ENCODE measurements at places on chromosomes 7 and 10.

GRCh38 chr7:130288829-130289228 is 4.1 kb upstream of the CPA4 start:
- no peak for DNase-seq

DNA sequence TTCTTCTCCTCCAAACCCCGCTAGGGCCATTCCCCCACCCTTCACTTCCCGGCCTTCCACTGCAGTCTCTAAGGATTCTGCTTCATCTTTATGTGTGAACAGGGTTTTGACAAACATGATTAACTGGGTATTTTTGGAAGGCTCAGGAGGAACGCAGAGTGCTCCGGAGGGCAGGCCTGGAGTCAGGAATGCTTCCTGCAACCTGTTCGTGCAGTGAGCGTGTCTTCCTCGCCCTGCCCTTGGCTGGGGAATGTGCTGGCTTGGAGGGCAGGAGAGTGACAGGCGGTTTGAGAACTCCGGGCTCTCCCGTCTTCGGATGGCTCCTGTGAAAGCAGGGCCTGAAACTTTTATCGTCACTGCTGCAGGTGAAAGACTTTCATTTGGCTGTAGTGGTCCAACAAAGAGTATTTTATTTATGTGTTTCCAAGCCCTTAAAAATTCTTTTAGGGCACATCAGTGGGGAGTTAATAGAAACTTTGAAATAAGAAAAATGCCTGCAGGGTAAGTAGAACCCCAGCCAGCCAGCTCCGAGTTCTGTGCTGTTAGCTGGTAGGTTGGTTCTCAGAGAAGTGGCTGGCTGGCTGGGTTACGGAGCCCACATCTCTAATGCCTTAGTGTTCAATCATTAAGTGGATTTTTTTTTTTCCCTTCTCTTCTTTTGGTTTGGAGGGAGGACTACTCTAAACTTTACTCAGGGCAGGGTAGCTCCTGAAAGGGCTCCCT is 51.0 kb downstream of the TCF7L2 start:
- DNase-seq: no peak

DNA sequence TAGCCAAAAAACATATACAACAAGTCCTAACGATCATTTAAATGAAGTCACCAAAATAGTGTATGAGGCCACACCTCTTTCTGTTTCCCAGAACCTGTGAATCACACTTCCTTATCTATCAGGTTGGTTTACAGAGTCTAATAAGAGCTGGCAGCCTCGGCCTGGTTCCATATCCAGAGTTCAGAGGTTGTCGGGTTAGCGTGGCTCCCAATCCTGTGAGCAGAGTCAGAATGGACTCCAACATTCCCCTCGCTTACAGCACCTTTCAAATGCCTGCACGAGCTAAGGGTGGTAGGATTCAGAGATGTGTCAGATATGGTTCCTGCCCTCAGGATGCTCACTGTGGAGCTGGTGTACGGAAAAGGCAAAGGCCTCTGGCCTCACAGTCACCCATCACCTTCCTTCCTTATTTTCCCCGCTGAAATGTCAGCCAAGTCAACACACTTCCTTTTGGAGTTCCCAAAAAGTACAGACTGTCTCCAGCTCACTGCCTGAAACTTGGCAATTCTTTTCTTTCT is 6.0 kb downstream of the IL15RA start:
- no peak for DNase-seq

DNA sequence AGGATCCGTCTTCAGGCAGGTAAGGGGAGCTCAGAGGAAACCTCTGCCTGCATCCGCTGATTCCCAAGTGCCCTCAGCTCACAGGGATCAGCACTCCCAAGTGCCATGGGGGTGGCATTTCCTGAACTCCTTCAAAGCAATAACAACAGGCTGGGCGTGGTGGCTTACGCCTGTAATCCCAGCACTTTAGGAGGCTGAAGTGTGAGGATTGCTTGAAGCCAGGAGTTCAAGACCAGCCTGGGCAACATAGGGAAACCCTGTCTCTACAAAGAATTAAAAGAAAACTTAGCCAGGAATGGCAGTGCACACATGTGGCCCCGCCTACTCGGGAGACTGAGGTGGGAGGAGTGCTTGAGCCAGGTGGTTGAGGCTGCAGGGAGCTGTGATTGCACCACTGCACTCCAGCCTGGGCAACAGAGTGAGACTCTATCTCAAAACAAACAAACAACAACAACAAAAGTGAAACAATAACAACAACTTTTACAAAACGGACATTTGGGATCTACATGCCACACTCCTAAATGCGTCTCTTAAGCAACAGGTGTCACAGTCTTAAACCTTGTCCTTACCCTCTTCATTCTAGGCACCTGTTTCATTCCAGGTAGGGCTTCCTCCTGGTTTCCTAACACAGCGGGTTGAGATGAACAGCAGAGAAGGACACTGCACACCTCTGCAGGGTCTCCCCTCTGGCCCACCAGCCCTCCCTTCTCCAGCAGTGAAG is 73.8 kb downstream of the PAXIP1 start:
- peak; percentile 28 for DNase-seq

GRCh38 chr10:31320550-31321211 is 1.7 kb downstream of the ZEB1 start:
- DNase-seq: peak; percentile 12

DNA sequence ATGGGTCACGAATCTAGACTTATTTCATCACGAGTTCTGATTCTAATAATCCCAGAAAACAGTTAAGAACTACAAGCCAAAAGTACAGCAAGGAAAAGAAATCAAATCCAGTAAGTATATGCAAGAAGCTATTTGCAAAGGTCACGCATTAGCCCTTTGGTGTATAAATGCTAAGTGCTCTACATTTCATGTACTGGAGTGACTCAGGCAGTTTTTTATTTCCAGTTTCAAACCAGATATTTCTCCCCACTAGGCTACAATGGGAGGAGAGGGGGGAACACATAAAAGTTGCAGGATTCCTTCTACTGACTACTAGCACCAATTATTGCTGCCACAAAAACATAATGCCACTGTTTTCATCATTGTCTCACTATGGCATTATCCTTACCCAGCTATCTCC is 148.0 kb downstream of the NRCAM start:
- no peak for DNase-seq

- no peak for DNase-seq
Observed at GRCh38 chr7:150396851-150397260, 17.7 kb downstream of the ZNF775 start.

DNA sequence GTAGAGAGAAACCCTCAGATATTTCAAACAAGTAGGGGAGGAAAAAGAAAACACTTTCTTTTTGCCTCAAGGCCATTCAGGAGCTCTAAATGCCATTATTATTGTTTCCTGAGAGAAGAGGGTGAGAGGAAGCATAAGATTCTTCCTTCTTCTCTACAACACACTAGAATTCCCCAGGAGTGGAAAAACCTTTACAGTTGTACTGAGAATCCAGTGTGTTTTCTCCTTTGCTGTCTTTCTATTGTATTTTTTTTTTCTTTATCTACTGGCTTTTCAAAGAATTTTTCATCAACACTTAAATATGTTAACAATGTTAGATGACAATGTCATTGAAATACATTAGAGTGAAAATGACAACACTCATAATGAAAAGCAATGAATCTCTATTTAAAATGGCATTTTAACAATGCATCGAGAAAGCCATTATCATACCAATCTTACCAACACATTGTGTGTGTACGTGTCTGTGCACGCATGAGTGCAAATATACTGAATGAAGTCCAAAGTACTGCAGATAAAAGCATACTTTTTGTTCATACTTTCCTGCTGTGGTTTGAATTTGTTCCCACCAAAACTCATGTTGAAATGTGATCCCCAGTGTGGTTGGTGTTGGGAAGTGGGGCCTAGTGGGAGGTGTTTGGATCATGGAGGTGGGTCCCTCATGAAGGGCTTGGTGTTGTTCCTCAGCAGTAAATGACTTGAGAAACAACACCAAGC is 24.2 kb upstream of the MACC1 start:
- DNase-seq: peak; percentile 64

DNA sequence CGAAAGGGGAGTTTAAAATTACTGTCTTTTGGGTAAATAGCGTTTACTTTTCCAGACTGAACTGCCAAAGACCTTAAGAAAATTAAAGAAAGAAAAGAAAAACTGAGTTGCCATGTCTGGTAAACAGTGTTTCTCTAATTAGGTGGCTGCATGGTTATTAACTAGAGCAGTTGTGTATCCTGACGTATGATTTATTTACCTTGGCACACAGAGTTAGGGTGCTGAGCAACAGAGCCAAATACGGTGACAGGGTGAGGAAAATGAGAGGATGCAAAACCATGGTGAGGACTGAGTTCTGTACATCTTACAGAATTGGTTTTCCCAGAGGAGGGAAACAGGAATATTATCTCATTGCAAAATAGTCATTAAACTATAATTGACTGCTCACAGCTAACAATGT is 546.4 kb upstream of the FZD8 start:
- DNase-seq: no peak

DNA sequence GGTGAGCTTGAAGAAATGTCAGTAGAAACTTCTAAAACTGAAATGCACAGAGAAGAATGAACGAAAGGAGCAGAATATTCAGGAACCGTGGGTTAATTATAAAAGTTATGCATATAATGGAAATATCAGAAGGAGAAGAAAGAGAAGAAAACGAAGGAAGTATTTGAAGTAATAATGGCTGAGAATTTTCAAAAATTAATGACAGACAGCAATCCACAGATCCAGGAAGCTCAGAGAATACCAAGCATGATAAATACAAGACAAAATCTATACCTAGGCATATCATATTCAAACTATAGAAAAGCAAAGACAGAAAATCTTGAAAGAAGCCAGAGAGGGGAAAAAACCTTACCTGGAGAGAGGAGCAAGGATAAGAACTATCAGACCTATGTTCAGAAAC is 16.5 kb upstream of the MCM10 start:
- DNase-seq: no peak

- no peak for DNase-seq
Observed at GRCh38 chr10:6473901-6474370, 106.1 kb downstream of the PRKCQ start.

GRCh38 chr10:34746094-34746493 is 69.0 kb downstream of the PARD3 start:
- DNase-seq: no peak

DNA sequence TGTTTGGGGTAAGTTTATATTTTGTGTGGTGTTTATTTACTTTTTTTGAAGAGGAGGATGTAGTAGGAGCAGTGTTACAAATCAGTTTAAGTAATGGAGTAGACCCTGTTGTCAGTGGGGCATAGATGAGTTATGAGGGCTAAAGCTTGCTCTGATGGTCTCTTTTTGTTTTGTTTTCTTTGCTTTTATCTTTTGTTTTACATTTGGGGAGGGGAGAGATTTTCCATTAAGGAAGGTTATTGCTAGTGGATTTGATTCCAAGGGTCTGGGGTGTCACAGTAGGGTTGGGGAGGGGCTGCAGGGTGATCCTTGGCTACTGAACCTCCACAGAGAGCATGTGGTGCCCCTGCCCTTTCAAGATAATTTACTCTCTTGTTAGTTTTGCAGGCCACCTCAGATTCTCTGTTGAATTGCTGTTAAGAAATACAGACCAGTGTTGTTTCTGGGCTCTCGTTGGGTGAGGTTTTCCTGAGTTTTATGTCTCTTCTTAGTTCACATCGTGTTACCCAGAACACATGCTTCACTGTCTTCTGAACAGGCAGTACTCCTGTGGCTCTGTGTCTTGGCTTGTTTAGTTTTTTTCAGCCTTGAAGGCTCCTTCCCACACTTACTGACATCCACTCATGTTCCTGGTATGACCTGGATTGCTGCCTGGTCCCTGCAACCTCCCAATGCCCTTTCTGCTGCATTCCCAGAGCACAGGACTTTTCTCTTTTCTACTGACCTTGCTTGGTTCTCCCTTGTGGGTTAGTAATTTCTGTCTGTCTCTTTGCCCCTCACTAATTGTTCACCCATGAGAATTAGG is 4.2 kb downstream of the KIFBP start:
- DNase-seq: no peak

- no peak for DNase-seq
Observed at GRCh38 chr10:46068117-46068516, 22.0 kb upstream of the MSMB start.

DNA sequence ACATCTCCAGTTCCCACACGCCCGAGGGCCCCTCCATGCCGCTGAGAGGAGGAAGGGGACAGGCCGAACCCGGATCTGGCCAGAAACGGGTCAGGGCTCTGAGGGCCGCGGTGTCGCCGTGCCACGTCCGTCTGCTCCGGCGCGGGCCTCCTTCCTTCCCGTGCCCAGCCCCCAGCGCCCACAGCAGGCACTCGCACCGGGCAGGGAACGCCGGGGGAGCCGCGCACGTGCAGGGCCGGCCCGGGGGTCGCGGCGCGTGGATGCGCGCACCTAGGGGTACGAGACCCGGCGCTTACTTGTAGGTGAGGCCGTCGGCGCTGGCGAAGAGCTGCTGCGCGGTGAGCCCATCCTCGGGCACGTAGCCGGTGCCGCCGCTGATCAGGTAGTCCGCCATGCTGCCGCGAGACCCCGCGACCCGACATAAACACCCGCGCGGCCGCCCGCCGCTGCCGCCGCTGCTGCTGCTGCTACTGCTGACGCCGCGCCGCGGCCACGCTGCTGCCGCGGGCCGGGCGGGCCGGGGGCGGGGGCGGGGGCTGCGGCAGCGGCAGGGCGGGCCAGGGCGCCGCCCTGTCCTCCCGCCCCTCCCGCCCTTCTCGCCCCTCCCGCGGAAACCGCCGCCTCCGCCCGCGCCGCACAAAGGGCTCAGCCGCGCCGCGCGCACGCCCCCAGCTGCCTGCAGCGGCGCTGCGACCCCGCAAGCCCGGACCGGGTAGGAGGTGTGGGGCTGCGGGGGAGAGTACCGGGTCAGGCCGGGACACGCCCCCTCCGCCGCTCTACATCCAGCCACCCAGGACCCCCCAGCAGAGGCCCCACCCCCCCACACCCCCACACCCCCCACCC is 4.1 kb downstream of the IMPDH1 start:
- peak; percentile 74 for DNase-seq

DNA sequence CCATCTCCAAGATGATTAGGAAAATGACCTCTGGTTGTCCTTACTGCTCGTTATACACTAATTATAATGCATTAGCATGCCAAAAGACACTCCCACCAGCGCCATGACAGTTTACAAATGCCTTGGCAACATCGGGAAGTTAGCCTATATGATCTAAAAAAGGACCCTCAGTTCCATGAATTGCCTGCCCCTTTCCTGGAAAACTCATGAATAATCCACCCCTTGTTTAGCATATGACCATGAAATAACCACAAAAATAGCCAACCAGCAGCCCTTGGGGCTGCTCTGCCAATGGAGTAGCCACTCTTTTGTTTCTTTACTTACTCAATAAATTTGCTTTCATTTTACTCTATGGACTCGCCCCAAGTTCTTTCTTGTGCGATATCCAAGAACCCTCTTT is 41.6 kb upstream of the KCNMA1 start:
- no peak for DNase-seq

DNA sequence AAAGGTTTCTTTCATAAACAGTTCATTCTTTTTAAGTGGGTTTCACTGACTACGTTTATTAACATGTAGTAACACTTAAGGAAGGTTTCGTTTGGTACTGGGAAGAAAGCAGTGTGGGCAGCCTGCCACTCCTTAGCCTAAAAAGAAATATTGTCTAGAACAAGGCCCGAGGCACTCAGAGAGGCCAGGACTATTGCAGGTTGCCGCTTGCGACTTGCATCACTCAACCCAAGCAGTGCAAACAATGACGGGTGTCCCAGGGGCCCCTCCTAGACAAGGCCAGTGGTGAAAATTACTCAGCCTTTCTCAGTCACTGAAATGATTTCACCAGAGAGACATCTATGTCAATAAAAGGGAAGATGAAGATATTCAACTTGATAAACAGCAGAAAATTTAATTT is 243.9 kb downstream of the SNX13 start:
- no peak for DNase-seq

GRCh38 chr7:115356139-115356746 is 434.3 kb downstream of the MDFIC start:
- peak; percentile 54 for DNase-seq
